ENCODE measurements at places on chromosomes 6 and 20.
A peak's percentile ranks its signal among the peaks of the same experiment; 100 is the strongest.

DNA sequence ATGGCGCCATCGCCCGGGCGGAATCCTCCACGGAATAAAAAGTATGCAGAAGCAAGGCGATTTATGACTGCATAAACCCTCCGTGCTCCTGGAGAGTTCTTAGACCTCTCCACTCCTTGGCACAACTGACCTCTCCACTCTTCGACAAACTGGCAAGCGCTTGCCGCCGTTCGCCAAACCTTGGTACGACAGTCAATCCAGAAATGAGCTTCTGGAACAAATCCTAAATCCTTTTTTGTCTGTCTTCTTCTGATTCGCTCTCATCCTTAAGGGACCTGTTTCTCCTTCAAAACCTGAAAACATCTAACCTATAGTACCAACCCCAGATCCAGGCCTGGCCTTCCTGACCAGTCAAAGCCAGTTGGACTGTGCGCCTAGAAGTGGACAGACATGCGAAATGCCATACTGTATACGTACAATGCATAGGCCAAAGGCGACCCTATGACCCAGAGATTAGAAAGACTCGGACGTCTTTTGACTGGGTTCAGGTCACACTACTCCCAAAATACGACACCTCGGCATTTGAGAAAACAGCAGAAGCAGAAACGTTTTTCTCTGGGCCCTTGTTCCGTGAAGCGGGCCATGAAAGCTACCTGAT, 59.4 kb downstream of the TRIM27 start:
- no peak for DNase-seq

DNA sequence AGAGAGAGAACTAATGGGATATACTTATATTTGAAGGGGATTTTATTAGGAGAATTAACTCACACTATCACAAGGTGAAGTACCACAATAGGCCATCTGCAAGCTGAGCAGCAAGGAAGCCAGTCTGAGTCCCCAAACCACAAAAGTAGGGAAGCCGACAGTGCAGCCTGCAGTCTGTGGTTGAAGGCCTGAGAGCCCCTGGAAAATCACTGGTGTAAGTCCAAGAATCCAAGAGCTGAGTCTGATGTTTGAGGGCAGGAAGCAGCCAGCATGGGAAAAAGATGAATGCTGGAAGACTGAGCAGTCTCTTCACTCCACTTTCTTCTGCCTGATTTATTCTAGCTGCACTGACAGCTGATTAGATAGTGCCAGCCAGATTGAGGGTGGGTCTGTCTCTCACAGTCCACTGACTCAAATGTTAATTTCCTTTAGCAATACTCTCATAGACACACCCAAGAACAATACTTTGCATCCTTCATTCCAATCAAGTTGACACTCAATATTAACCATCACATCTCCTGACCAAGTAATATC, 823.9 kb downstream of the PHF3 start:
- DNase-seq: no peak

DNA sequence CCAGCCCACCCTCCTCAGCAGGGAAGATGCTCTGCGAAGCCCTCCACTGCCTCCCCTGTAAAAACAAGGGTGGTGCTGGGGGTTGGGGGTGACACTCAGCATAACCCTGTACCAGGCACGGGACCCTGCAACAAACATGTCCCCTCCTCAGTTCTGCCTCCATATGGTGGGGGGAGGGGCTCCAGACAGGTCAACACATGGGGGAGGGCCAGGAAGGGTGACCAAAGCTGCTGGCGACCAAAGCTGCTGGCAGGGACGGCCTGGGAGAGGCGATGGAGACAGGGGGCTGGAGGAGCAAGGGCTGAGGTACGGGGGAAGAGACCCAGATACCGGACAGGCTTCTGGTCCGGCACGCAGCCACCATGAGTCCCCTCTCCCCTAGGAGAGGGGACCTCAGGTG, 123.2 kb downstream of the TAF4 start:
- DNase-seq: no peak

DNA sequence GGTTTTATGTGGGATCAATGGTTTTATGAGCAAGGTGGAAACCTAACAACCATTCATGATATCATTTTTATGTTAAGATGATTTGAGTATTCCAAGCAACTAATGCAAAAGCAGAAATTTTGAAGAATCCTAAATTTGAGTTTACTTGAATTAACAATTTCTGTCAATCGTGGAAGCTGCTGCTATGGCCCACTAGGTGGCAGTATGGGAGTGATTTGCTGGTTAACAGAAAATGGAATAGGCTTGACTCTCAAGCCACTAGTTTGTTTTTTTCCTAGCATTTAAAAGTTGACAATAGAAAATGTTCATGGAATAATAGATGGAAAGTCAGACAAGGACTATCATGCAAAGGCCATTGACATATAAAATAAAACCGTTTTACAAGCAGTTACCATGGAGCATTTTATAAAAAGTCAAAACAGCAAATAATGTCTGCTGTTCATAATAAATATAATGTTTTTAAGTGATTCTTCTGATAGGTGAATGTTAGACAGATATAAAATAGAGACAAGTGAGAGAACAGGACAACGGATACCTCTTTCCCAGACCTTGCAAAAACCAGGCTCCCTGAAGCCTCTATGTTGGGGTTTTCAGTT, 43.0 kb upstream of the TMEM200A start:
- DNase-seq: peak; percentile 11

DNA sequence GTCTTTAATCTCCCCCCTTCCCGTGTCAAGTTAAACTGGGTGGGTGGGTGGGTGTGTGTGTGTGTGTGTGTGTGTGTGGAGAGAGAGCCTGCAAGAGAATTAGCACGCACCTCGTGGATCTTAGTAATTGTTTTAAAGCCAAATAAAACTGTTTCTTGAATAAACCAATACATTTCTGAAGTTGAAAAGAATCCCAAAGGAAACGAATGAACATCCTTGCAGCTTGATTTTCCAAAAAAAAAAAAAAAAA, 381 bp upstream of the BICRAL start:
- DNase-seq: no peak

DNA sequence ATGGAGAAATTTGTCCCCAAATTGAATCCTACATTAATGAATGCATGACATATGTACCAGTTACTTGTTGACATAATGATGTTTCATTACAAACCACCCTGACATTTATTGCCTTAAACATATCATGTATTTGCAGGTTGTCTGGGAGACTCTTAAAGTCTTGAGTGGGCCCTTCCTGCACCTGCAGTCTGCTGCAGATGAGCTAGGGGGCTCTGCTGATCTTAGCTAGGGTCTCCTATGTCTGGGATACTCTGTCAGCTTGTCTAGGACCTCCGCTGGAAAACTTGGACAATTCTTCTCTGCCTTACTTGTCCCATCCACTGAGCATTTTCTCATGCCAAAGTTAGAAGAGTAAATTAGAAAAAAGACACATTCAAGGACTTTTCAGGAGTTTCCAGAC, 581.6 kb downstream of the HAO1 start:
- DNase-seq: no peak

DNA sequence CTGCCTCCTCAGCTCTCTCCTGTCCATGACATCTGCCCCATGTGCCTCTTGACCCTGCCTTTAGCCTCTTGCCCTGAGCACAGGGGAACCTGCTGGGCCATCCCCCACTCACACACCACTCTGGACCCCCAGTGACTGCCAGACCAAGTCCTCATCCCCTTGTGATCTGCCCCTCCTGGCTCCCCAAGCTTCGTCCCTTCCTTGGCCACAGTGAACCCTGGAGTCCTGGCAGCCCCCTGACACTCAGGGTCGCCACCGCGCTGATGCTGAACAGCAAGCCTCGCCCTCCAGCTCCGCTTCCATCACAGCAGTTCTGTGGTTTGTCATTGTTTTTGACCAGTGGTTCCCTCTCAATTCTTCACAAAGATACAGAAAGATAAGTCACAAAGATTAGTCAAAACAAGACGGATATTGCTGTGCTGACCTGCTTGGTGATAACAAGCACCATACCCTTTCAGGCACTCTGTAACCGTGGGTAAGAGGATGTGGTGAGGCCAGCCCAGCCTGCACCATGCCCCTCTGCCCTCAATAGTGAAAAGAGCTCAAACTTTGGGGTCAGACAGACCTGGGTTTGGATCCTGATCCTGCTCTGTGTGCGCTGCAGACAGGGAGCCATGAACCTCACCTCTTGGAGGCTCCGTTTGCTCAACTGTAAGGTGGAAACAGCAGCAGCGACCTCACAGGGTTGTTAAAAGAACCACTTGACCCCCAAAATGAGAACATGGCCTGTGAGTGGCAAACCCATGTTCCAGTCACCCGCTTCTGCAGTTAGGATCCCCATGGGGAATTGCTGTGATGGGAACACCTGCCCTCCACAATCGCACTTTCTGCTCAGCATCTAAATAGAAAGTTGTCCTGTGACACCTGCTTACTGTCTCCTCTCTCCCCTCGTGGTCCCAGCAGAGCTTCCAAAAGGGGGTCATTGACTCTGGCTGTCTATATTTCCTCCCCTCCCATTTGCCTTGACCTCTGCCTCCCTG, 114.5 kb downstream of the TOX2 start:
- no peak for DNase-seq

DNA sequence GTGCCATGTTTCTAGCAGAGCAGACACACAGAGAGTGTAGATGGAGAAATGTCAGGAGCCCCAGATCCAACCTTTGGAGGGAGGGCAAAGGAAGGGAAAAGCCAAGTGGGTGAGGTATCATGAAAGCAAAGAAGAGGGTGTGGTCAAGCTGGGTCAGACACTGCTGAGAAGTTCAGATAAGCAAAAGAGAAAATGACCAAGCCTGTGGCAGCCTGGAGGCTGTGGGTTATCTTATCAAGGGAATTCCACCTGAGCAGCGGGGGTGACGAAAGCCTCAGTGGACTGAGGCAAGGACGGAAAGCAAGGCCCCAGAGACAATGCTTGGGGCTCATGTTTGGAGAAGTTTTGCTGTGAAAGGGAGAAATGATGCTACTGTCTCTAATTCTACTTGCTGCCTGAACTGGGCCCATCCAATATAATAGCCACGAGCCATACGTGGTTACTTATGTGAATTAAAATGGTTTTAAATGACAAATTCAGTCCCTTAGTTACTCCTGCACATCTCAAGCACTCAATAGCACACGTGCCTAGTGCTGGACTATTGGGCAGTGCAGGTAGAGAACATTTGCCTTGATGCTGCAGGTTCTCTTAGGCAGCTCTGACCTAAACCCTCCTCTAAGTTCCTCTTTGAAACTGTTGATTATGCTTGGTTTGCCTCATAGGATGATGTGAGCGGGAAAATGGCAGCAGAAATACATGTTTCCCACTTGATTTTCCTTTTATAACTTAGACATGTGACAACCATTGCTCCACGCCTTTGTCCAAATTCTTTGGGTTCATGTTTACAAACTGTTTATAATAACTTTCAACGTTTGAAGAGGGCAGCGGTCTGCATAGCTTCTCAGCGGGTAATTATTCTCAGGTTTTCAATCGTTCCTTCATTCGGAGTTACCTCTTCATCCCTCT, 63.7 kb downstream of the SLC22A23 start:
- DNase-seq: no peak

GRCh38 chr6:20997143-20997769, 463.0 kb downstream of the CDKAL1 start:
- DNase-seq: no peak

DNA sequence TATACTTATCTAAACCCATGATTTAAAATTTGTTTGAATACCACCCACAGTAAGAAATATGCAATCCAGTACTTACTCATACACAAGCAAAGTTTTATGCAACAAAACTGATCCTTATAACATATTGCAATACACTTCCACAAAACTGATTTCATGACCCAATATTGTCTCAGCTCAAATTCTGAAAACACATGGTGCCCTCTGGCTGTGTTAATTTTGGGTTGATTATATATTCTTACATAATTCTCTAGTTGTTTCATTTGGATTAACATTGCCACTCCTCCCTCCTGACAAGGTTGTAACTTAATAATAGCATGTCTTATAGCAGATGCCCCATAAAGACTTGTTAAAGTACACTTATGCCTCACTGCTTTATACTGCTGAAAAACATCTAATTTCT, 73.0 kb upstream of the TULP1 start:
- no peak for DNase-seq

GRCh38 chr6:45946352-45946751, 69.3 kb downstream of the CLIC5 start:
- DNase-seq: no peak

DNA sequence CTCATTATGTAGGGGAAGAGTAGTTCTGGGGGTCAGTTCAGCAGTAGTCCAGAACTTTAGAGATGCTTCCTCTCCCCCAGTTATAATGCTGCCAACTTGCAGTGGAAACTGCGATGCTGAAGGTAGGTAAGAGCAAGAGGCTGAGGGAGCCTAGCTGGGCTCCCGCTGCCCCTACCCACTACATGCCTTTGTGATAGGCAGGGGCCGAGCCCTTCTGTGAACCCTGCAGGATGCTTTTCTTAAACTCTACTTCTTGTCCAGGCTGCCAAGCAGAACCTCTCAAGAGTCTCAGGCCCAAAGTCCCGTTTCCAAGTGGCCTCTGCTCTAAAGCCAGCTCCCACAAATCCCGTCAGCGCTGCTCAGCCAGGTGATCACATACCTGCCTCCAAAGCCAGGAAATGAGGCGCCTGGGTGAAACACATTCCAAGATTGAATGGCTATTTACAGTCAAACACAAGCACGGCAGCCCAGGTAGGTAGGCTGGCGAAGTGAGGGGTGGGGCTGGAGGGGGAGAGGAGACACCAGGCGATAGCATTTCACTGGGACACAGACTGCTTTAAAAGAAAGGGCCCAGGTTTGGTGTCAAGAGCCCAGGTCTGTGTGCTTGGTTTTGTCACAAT, 150.7 kb downstream of the CD24 start:
- no peak for DNase-seq

GRCh38 chr6:70763754-70764510, 96.2 kb downstream of the SMAP1 start:
- no peak for DNase-seq

- no peak for DNase-seq
Measured at GRCh38 chr20:15703171-15703911, 869.9 kb downstream of the KIF16B start.

DNA sequence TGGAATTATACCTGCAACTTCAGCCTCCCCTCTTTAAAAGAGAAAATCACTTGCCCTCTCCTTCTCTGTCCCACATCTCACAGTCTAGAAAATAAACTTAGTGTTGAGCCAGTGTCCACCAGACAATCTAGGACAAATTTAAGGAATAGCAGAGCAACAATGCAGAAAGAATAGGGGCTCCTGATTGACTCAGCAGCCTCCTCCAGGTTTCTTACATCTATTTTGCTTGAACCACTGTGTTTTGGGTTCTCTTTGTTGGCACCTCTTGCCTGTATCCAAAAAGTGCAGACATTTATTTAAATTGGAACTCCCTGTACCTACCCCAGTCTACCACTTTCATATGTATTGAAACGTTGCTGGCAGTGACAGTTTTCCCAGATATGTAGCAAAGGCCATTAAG, 133.7 kb upstream of the HSF2 start:
- DNase-seq: no peak

GRCh38 chr6:136067731-136068341, 182.3 kb downstream of the MTFR2 start:
- DNase-seq: no peak
